ENCODE measurements at places on chromosomes 2 and 18.

DNA sequence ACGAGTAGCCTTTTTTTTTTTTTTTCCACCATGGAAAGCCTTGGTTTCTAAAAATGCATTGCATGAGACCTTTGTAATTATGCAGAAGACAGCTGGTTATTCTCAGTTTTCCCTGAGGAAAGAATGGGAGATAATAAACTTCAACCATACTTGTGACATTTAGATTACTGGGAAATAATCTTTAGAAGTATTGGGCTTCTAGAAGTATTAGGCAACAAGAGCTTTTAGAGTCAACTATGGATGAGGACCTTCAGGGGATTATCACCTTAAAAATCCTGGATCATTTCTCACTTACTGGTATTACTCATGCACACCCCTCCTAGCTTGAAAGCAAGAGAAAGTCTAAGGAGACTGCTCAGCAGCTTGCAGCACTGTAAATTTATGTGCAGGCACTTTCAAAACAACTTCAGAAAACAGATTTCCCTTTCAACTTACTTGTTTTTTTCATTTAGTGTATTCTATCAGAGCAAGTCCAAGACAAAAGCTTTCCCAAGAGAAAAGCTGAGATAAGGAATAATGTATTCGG, 175.9 kb downstream of the NRXN1 start:
- no peak for DNase-seq

DNA sequence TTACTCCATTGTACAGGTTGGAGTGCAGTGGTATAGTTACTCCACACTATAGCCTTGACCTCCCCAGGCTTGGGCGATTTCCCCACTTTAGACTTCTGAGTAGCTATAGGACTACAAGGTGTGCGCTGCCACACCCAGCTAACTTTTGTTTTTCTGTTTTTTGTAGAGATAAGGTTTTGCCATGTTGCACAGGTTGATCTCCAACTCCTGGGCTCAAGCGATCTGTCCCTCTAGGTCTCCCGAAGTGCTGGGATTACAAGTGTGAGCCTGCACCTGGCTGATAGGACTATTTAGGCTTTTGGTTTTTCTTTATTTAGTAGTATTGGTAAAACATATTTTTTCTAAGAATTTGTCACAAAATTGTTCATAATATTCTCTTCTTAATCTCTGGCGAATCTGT, 121.7 kb downstream of the PHLPP1 start:
- no peak for DNase-seq

DNA sequence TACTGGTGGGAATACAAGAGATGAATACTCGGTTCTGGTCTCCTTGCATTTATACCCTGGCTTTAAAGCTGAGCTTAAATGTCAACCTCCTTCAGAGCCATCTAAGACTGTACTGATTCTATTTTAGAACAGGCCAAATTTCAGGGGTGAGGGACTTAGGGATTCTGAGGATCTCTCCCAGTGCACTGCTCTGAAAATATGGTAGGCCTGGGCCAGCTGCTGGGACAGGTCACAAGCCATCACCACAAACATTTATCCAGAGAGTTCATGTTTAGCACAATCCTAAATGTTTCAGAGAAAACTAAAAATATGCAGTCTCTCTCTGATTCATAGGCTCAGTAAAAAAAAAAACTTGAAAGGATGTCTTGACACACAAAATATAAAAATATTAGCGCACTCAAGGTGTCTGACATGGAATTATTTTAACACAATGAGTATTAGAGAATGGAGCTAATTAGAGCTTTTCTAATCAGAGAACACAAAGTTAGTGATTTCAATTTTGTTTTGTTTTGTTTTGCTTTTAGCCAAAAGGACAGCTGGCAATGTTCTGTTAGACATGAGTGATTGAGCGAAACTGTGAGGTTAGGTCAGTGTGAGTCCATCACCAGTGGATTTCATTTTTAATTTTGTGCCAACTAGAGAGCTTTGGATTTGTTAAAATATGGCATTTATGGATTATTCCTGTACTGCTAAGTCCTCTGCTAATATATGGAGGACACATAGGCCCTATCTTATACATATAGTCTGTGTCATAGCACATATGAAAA, 38.8 kb downstream of the MFSD6 start:
- no peak for DNase-seq

DNA sequence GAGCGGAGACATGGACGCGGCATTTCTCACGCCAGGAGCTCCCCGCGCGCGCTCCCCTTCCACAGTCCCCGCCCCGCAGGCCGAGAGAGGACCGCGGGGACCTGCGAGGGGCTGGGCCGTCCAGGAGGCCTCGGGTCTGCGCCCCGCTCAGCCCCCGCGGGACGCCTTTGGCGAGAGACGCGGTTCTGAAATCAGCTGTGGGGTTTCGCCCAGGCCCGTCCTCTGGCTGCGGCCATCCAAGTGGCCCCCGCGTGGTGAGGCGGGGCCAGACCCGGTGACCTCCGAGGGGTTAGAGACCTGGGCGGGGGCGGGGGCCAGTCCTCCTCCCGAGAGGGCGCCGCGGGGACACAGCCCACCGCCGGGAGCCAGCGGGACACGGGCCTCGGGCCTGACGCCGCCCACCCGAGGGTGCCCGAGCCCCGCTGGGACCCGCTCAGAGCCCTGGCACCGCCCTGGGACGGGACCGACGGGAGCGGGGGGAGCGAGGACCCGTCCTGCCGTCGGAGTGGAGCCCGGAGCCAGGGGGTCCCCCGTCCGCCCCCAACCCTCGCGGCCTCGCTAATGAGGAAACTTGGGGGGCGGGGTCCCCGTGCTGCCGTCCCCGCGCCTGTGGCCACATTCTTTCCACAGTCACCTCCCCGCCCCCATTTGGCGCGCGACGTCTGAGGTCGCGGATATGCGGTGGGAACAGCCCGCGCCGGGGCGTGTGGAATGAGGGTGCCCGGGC, 6.1 kb upstream of the SALL3 start:
- no peak for DNase-seq

GRCh38 chr2:1773883-1774282, 29.6 kb upstream of the PXDN start:
- no peak for DNase-seq

- no peak for DNase-seq
Measured at GRCh38 chr2:47715552-47715951, 67.4 kb upstream of the MSH6 start.

GRCh38 chr2:199646439-199646838, 188.7 kb upstream of the SATB2 start:
- DNase-seq, result no peak

DNA sequence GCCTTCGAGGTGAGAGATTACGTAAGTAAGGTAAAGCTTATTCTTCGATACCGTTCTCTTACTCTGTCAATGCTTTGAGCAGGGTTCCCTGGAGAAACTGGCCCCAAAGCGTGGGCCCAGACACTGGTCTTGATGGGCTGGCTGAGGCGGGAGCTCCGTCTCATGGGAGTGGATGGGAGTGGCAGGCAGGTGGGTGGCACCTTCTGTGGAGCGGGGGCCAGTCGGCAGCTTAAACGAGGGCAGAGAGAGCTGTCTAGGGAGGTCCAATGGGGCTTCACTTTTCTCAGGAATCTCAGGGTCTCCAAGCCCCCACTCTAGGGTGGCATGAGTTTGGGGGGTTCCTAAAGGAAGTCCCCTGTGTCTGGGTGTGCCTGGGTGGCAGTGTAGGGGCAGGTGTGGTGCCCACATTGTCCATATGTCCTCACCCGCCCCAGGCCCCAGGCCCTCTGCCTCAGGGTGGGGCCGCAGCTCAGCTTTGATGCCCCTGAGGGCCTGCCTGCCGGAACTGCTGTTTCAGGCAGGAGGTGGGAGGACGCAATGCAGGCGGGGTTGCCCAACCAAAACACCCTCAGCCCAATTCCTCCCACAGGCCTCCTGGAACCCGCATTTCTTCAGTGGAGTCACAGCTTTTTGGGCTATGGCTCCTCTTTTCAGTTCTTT, 32.5 kb upstream of the FOSL2 start:
- DNase-seq, result peak; percentile 95

DNA sequence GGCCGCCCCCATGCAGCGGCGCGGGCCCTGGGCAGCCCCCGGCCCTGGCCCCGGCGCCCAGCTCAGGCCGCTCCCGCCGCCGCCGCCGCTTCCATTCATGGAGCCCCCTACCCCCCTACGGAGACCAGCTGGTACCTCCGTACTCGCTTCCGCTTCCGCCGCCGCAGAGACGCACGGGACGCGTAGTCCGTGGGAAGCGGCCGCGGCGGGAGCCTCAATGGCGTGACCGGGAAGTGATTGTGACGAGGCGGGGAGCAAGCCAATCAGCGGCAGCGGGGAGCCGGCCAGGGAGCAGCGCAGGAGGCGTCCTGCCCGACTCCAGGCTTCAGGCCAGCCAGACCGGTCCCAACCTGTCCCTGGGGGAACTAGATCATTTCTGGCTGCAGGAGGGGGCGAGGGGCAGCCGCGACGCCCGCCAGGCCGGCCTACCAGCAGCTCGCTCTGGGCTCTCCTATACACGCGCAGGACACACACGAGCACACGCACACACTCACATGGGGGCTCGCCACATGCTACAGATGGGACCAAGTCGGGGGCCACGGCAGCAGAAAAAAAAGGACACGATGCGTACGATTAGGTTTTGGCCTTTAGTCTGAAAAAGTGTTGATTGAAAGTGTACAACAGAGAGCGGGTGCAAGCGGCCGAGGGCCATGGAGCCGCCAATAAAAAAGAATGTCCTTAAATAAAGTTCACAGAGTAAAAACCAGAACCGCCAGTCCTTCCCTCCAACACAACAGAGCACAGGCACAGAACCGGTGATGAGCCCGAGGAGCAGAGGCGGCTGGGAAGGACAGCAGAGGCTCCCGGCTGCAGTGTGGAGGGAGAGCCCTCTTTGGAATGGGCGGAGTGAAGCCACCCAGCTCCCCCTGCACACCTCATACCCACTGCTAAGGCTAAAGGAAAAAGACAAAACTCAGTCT, at the start of gene ZNF513:
TSS of gene ZNF513 (minus strand) at position 109 of the 920 bp plus-strand sequence. CDS start 208 bp downstream, outside the sequence.
- peak; percentile 97 for DNase-seq

DNA sequence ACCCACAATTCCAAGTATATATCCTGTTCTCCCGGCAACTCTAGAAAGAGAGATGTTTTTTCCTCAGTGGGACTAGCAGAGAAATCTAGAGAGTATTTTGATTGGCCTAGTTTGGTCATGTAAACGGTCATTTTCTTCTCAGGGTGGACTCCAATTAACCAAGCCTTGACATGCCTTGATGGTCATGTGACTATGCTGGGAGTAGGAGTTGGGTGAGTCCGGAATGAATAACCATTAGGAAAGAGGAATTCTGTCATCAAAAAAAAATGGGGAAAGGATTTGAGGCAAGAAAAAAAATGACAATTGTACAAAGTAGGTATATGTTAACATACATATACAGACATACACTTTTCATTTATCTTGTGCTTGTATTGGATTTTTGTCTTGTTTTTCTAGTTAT, 248.2 kb upstream of the CDH20 start:
- no peak for DNase-seq

GRCh38 chr2:12982149-12982584, 265.4 kb downstream of the TRIB2 start:
- no peak for DNase-seq

- DNase-seq, result no peak
Measured at GRCh38 chr2:136612079-136612478, 153.3 kb upstream of the THSD7B start.

GRCh38 chr2:223522796-223523195, 79.4 kb downstream of the SCG2 start:
- DNase-seq, result no peak

DNA sequence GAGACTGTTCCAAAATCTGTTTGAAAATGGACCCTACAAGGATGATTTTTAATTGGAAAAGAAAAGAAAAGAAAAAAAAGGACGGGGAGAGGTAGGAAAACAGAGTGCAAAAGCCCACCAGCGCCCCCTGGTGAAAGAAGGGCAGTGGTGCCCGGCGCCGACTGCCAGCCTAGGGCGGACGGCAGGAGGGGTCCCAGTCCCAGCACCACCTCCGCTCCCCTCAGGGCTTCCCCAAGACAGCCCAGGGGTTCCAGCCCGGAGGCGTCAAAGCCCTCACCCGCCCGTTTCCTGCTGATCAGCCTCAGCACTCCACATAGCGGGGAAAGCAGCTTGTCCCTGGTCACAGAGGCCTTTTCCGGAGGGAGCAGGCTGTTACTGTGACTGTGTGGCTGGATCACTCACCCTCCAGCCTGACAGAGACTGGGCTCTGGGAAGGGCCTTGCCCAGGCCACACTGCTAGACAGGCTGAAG, 213.9 kb downstream of the TFCP2L1 start:
- DNase-seq, result peak; percentile 56

GRCh38 chr2:160432633-160433032, 61.0 kb downstream of the RBMS1 start:
- DNase-seq, result no peak

DNA sequence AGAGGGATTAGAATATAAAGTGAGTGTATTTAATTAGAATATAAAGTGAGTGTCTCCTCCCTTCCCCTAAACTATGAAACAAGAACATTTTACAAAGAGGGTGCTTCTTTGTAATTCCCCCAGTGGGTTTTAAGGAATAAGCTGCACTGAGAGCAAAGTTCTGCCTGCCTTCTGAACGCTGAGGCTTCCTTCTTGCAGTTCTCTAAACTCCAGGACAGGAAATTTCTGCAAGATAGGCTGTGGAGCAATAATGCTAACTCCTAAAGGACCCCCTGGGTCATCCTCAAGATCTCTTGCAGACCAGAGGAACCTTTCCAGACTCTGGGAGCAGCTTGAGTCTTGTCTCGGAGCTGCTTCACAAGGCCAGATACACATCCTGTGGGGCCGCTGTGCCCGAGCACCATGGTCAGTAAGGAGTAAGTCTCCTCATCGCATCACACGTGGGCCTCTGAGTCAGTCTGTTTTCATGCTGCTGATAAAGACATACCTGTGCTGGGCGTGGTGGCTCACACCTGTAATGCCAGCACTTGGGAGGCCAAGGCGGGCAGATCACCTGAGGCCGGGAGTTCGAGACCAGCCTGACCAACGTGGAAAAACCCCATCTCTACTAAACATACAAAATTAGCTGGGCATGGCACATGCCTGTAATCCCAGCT, 87.5 kb upstream of the KCNE4 start:
- DNase-seq, result no peak

DNA sequence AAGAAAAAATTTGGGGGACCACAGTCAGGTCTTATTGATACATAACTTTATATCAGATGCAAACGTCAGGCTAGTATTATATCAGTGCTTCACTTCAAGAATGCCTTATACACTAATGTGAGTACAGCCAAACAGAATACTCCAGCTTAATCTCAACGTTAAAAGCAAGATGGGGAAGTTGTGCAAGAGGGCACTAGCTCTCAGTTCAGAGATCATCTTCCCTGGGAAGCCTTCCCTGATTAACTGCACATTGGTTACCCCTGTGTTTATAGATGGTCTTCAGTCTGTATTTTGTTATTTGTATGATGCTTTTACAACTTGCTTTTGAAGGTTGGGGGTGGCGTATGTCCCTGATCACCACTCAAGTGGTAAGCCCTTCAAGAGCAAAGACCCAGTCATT, 11.4 kb downstream of the EPAS1 start:
- DNase-seq, result peak; percentile 41

GRCh38 chr2:240839152-240840143, 19.4 kb upstream of the KIF1A start:
- no peak for DNase-seq

- DNase-seq, result no peak
Measured at GRCh38 chr2:122421775-122422174, 666.3 kb downstream of the TSN start.

DNA sequence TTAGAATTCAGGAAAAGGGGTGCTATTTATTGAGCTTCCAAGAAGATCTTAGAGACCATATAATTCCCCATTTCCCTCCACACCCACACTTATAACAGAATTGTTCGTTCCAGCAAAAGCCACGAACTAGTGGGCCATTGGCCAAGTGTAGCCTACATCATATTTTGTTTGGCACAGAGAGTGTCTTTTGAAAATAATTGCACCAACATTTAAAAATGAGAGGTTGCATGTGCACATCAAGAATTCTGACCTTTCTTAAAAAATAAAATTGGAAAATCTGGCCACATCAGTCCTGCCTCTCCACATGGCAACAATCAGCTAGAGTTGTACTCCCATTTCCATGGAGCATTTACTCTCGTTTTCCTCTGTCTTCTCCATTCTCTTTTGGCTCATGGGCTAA, 655.5 kb upstream of the FANCL start:
- no peak for DNase-seq

All from NB4 (cell line).